ENCODE measurements at places on chromosomes 7 and 10. TPM values are rescaled to one million over a fixed set of nuclear protein-coding genes. Genes with fewer than 3 reads are reported as not detected.

Gene GJC3
- total RNA-seq, result 0.69 TPM

Gene TMEM26
- total RNA-seq, result 0.33 TPM

Gene ADAM12
- total RNA-seq, result 8.7 TPM

Gene EPHB6
- under 0.01 TPM for total RNA-seq

Gene CCL24
- 0.73 TPM for total RNA-seq
